ENCODE measurements at places on chromosomes 4 and X.

- DNase-seq, result no peak
These were observed 138.9 kb upstream of the IGFBP7 start for GRCh38 chr4:57249083-57249482.

DNA sequence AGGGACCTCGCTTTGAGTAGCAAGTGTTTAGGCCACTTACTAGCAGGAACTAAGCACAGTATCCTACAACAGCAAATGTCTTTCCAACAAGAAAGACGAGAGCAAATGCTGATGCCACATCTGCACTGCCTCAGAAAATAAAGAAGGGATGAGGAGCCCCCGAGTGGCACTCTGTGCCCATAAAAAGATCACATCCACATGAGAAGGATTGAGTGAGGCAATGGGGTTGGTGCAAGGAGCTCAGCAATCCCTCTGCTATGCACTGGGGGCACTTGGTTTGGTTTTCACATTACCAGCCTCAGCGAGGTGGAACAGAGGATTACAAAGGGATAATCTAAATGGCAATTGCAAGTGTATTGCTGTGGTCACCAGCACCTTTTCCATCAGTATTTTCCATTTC, 252.8 kb upstream of the SLC7A11 start:
- DNase-seq, result no peak

GRCh38 chrX:69104756-69105434, 60.4 kb downstream of the PJA1 start:
- DNase-seq, result no peak

GRCh38 chr4:94390804-94391410, 48.3 kb upstream of the HPGDS start:
- DNase-seq, result no peak

DNA sequence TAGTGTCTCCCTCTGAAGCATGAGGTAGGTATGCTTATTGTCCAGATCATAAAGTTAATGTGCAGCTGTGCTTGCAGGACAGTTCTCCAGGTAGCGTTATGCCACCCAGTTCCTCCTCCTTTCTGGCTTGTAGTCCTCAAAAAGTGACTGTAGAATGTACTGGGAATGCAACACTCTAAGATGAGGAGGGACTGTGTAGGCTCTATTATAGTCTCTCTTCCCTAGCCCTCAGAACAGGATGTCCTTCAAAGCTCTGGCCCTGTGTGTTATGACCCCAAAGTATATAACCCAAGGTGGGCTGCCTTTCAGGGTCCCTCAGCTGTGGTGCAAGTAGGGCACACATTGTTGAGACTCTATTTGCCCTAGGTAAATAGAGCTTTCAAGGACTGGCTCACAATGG, 20.8 kb upstream of the MANBA start:
- DNase-seq, result no peak

- no peak for DNase-seq
These were observed 96.3 kb upstream of the ENPP6 start for GRCh38 chr4:184313702-184314659.

- no peak for DNase-seq
These were observed 115.4 kb downstream of the STPG2 start for GRCh38 chr4:98027827-98028226.

DNA sequence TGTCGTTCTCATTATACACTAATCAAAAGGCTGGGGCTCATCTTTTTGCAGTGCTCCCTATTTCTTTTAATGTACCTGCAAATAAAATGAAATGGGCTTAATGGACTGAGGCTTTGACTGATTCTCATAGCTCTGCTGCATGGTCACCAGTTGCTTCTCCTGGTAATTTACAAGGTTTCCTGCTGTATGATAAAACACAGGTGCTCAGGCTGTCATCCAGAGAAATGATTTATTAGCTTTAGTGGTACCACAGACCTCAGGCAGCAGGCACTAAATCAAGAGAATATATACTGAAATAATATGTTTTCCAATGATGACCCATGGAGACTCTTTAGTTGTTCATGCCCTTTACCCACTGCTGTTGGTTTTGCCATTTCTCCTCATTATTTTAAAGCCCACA, 137.7 kb downstream of the C4orf33 start:
- peak; percentile 78 for DNase-seq

DNA sequence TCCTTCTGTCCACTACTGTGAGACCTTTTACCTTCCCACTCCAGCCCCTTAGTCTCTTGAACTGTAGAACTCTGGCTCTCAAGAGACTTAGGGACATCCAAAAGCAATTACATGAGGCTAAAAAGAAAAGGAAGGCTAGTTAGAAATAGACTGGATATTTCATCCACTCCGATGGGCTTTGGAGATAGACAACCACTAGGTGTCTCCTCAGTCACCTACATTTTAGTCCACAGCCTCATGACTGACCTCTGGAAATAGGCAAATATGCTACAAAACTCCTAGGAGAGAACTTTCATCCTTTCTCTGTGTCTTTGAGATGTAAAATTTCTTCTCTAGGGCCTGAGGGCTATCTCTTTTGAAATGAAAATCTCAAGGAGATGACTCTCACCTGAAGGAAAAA, 45.1 kb upstream of the LAMP2 start:
- DNase-seq, result no peak

- no peak for DNase-seq
These were observed 10.5 kb upstream of the NDUFC1 start for GRCh38 chr4:139312552-139313332.

DNA sequence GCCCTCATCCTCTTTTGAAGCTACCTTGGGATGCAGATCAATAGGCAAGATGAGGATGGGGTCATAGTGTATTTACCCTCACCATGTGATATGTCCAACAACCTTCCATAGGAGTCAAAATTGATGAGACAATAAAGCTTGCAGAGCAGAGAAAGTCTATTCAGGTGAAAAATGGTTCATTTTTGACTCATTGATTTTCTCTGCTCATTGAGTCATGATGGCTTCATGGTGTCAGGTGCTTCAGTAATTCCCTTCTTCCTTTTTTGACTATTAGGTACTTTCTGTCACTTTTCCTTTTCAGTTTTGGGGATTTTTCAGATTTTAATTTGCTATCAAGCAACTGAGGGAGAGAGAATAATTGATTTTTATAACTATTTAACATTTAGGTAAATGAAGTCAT, 55.9 kb upstream of the IL2 start:
- DNase-seq, result no peak

DNA sequence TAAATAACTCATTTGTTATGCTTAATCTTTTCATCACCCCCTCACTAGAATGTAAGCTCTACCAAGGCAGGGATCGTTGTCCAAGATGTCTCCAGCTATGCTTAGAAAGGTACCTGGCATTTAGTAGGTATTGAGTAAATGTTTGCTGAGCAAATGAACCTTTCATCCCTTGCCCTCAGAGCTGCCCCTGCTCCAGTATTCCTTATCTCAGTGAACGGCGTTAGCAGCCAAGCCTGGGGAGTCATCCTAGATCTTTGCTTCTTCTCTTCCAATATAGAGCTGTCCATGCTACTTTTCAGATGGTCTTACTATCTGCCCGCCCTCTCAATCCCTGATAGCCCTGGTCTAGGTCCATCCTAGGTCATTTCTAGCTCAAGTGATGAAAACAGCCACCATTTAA, 188.4 kb downstream of the NR3C2 start:
- DNase-seq, result no peak

DNA sequence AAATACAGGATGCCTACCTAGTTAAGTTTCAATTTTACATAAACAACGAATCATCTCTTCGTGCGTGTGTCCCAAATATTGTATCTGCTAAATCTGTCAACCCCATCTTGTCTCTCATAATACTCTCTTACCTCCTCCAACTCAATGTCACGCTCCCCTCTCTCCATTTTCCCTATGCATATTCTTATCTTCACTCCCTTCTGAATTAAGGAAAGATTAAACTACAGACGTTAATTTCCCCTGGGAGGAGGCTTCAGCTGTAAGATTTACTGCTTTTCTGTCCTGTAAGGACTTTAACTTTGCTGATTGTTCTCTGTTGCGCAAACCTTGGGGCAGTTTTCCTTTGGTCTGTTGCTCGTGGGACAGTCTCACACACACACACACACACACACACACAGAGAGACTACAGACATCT, 455 bp upstream of the ABCB7 start:
- peak; percentile 40 for DNase-seq

- no peak for DNase-seq
These were observed 352.7 kb upstream of the IGFBP7 start for GRCh38 chr4:57462843-57463242.

GRCh38 chr4:67873116-67873515, 10.7 kb downstream of the TMPRSS11D start:
- DNase-seq, result no peak

- no peak for DNase-seq
These were observed 540.2 kb downstream of the GBA3 start for GRCh38 chr4:23232987-23233386.

- DNase-seq, result no peak
These were observed 1.8 kb downstream of the CASP3 start for GRCh38 chr4:184647266-184648053.

GRCh38 chr4:169399976-169400767, 129.4 kb upstream of the SH3RF1 start:
- DNase-seq, result no peak

GRCh38 chrX:54043541-54044125, 640 bp downstream of the PHF8 start:
- no peak for DNase-seq

DNA sequence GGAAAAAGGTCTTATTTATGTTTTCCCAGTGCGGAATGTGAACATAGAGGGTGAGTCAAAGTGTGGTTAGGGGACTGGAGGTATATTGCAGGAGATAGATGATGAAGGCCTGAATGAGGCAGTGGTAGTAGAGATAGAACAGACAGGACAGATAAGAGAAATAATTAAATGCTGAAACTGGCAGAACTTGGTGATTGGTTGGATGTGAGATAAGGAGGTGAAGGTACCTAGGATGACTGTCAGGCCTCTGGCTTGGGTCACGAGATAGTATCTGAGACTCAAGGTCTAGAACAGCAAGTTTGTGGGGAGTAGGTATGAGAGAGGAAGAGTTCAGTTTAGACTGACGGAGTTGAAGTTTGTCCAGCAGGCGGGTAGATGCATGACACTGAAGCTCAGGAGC, 3.5 kb downstream of the MND1 start:
- no peak for DNase-seq

- DNase-seq, result no peak
These were observed 47.9 kb downstream of the TMEM131L start for GRCh38 chr4:153514001-153514526.

- no peak for DNase-seq
These were observed 79.9 kb downstream of the AMOT start for GRCh38 chrX:112760697-112761096.

GRCh38 chr4:4507923-4508322, 33.9 kb downstream of the STX18 start:
- DNase-seq, result no peak

DNA sequence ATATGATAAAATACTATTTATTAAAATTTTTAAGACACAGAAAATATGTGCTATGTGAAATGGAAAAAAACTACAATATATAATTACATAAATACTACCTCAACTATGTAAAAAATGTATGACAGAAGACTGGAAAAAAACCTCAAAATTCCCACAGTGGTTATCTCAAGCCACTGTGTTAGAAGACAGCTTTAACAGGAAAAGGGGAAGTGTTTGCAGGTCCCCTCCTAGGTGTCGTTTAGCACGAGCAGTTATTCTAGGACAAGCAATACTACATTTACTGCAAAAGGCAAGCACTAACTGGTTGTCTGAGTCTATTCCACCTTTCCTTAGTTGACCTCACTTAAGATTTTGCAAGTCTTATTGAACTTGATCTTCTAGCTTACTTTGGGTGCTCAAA, 44.9 kb upstream of the PHF8 start:
- no peak for DNase-seq

GRCh38 chr4:158786121-158786601, 17.3 kb downstream of the FNIP2 start:
- DNase-seq, result no peak

GRCh38 chr4:139860435-139861024, 194.9 kb downstream of the MGST2 start:
- no peak for DNase-seq

DNA sequence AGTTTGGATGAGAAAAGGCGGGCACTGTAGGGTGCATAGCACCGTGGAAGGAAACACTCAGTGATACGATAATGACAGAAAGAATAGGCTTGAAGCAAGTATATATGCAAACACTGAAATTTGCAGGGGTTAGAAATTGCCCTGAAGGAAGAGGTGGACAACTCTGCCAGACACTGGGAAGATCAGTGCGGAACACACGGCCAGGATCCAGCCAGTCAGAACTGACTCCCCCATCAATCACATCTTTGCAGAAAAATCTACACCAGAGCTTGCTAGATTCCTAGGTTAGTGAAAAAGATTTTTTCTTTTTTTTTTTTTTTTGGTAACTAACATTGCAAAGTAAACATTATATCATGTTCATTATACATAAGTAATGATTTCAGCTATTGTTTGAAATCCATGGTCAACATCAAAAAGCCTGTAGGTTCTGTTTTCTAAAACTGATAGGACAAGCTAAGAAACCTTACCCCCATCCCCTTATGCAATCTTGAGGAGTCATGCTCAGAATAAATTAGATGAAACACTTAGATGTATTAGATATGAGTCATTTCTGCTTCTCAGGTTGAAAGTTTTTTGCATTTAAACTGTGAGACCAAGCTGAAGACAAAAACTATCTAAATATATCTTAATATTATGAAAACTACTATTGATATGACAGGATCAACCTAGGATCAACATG, 38.9 kb downstream of the TRIML1 start:
- DNase-seq, result no peak

DNA sequence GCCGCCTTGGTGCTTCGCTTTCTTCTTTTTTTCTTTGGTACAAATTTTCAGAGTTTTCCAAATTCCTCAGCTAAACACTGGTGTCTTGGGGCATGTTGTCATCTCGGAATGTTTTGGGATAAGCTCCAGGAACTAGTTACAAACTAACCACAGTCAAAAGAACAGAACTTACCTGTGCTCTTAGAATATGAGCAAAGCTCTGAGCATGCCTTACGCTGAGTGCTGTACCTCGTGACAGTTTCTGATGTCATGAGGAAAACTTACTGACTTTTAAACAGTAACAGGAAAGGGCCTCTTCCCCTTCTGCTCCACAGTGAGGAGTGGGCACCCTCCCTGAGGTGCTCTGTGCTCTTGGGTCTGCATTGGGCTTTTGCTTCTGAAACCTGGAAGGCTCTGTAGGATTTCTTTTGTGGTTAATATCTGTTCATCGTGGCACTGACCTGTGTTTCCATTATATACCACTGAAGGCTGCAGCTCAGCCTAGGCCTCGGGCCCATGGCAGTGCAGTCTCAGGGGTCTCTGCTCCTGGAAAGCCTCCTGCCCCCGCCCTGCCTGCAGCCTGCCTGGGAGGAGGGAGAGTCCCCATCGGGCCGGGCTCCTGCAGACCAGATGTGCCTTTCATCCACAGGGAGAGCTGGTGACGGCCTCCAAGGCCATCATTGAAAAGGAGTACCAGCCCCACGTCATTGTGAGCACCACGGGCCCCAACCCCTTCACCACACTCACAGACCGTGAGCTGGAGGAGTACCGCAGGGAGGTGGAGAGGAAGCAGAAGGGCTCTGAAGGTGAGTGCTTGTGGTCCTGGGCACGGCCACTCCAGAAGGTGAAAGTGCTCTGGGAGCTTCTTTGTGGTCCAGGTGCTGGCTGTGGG, 48.7 kb downstream of the NOP14 start:
- DNase-seq, result no peak

GRCh38 chr4:26609868-26610267, 26.0 kb downstream of the TBC1D19 start:
- no peak for DNase-seq
